Activated CD8-positive, alpha-beta memory T cell treated with anti-CD3 and anti-CD28 coated beads for 48 hours (primary cell): ENCODE measurements at places on chromosomes 5 and 9.

GRCh38 chr9:14471041-14471440 is 157.1 kb upstream of the NFIB start:
- DNase-seq, result no peak

- DNase-seq, result no peak
These were observed 91.9 kb upstream of the TLR4 start for GRCh38 chr9:117612317-117612716.

GRCh38 chr5:12592228-12592627 is 688.0 kb upstream of the CTNND2 start:
- DNase-seq, result no peak

DNA sequence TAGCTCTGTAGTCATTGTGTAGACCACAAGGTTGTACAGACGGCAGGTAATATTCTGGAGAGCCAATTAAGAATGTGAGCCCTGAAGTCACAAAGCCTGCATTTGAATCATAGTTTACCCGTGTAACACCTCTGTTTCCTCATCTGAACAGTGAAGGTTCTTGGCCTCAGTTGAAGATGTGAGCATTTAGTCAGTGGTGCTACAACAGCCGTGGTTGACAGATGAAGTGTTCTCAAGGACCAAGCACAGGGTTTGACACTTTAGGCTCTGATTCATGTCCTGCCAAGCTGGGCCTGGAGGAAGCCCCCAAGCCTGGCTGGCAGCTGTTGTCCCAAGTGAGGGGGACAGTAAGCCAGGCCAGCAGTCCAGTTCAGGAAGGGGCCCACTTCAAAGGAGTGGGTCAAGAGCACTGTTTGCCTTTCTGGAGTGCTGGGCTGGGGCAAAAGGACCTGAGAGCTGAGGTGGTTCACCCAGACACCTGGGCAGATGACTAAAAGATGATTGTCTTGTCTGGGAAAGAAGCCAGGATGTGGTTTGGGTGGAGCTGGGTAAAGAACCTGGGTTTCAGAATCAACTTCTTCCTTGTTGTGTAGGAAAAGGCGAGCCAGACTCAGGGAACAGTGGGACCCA is 20.7 kb downstream of the FAXDC2 start:
- no peak for DNase-seq

GRCh38 chr5:171573451-171574225 is 154.2 kb downstream of the FGF18 start:
- DNase-seq, result no peak

- DNase-seq, result no peak
These were observed 45.9 kb downstream of the ABCA1 start for GRCh38 chr9:104882086-104882485.

DNA sequence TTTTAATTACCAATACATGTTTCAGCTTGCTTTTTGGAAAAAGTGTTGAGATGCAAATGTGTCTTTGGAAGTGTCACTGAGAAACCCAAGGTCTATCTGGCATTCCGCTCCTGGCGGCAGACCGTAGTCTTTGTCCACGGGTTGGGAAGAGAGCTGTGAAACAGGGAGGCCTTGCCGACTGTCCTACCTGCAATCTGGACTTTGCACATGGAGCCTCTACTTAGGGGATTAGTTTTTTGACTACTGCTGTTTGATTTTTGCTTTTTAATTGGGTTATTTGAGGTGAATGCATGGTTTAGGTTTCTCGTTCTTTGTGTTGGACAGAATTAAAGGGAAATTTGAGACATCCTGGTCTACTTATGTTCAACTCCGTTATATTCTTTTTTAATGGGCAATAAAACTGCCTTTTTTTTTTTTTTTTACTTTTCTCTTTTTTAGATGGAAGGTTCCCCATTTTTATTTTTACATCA is 25.7 kb downstream of the TRIO start:
- DNase-seq, result no peak

DNA sequence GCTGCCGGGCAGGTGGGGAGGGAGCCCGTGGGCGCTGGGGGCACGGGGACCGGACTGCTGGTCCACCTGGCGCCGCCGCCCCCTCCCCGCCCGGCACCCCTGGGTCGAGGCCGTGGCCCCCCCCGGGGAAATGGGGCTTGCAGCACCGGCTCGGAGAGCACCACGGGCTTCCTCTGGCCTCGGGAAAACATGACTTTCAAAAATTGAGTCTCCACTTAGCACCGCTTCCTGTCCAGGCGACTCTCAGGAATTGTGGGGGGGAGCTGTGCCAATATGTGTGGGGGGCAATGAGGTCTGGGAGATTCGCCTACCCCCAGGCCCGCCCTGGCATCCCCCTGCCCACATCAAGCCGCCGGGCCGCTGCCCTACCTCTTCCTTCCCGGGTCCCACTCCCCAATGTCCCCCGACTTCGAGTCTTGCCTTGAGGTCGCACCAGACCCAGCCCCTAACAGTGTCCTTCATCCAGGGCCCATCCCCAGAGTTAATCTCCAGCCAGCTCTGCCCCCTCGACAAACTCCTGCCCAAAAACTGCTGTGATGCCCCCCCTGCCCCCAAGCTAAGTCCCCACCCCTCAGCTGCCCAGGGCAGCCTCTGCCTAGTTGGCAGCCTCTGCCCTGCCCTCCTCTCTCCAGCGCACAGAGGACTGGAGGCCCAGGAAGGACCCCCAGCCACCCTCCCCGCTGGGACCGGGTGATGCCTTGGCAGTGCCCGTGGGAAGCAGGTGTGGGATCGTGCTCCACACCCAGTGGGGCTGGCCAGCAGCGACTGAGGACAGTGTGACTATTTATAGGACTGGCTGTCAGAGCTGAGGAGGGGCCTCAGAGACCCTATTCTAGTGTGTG is 3.9 kb downstream of the EGFL7 start:
- no peak for DNase-seq

DNA sequence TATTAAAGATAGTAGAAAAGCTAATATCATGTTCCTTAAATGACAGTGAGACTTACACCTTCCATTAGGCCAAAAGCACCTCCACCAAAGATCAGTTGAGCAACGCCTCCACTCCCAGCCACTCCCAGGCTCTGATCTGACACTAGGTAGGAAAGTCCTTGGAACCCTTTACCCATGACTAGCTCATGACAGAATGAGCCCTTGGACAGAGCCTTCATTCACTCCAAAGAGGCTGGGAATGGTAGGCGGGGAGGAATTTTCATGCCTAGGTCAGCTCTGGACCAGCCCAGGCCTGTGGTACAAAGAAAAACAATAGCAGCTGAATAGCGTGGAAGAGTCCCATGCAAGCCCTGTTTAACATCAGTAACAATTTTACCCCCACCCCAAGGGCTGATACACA is 493.7 kb downstream of the NR2F1-AS1 start:
- DNase-seq, result no peak

DNA sequence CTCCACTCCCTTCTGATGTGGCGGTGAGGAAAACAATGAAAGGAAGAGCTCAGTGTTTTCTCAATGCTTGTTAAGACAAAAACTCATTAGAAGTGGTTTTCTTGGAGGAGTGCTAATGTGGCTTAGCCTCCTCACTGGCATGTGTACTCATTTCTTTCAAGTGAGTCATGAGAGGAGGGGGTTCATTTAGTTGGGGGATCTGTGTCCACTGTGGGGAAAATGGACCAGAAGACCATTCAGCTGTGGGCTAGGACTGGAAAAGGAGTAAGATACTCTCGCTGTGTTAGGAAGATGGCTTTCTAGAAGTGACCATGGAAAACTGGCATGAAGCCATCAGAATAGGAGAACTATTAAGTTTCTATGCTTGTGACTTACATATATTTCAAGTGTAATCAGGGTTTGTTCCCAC is 23.5 kb downstream of the KLF9 start:
- DNase-seq, result no peak

- no peak for DNase-seq
These were observed 272.2 kb upstream of the PRDM9 start for GRCh38 chr5:23235246-23235645.

- DNase-seq, result no peak
These were observed 1.0 kb upstream of the PTCH1 start for GRCh38 chr9:95517559-95518425.
